ENCODE measurements at places on chromosomes 6 and 20. TPM values are rescaled to one million over a fixed set of nuclear protein-coding genes. Genes with fewer than 3 reads are reported as not detected.

NCOA7 gene
- total RNA-seq: 39.0 TPM

LTA gene
- not detected for total RNA-seq

SLC4A11 gene
- total RNA-seq: 3.2 TPM

SRC gene
- total RNA-seq: 16.6 TPM

VIP gene
- under 0.01 TPM for total RNA-seq

NKX2-4 gene
- not detected for total RNA-seq

PLCB4 gene
- 1.6 TPM for total RNA-seq

SIRPA gene
- 6.8 TPM for total RNA-seq

MAK gene
- total RNA-seq: not detected

BANF2 gene
- not detected for total RNA-seq

KCNK16 gene
- not detected for total RNA-seq

C6orf52 gene
- total RNA-seq: 2.1 TPM

C20orf202 gene
- not detected for total RNA-seq

All from bronchial epithelial cell (primary cell).